H9 (cell line): ENCODE measurements at places on chromosomes 7 and 10. TPM values are rescaled to one million over a fixed set of nuclear protein-coding genes. Genes with fewer than 3 reads are reported as not detected.
A peak's percentile ranks its signal among the peaks of the same experiment; 100 is the strongest.

GRCh38 chr7:7795630-7796121 is 77.3 kb upstream of the RPA3 start:
- peaks cover 14% of the 10 kb centered on the region for H3K36me3 ChIP-seq
- H3K27me3 ChIP-seq, result no peaks in the 10 kb centered on the region
- DNase-seq, result no peak
- peak overlapping the region; percentile 45 for H3K27ac ChIP-seq
- H3K4me1 ChIP-seq, result peaks cover 6% of the 10 kb centered on the region; the same call in 1 of the 2 replicates
- no peak overlapping the region for H3K4me3 ChIP-seq

DNA sequence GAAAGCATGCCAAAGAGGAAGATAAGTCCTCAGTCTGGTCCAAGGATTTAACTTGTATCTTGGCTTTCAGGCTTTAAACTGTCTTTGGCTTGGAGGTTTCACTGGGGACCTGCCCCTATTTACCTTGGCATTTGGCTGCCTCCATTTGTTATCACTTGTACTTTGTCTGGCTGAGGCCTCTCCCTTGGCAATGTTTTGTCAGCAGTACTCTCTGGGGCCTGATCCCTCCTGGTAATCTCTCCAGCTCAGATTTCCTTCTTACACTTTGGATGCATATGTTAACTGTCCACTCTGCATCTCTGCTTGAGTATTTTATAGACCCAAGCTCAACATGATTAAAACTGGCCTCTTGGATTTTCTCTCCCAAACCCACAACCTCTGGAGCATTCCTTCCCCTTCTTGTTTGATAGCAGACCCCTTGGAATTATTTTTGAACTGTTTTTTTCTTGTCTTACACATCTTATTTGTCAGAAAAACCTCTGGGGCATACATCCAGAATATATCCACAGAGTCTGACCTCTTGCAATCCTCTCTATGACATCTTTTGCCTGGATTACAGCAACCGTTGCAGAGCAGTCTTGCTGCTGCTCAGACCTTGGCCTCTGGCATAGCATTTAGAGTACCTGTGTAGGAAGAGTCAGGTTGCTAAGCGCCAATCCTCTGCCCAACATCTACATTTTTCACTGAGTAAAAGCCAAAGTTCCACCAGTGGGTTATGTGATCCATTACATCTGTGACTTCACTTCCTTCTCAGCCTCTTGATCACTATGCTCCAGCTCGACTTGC is 35.2 kb downstream of the ZNF487 start:
- no peak for DNase-seq
- no peaks in the 10 kb centered on the region for H3K4me1 ChIP-seq
- no peak overlapping the region for H3K4me3 ChIP-seq
- no peaks in the 10 kb centered on the region for H3K36me3 ChIP-seq
- no peaks in the 10 kb centered on the region; the same call in 1 of the 2 replicates for H3K27me3 ChIP-seq
- H3K27ac ChIP-seq, result no peak overlapping the region

DNA sequence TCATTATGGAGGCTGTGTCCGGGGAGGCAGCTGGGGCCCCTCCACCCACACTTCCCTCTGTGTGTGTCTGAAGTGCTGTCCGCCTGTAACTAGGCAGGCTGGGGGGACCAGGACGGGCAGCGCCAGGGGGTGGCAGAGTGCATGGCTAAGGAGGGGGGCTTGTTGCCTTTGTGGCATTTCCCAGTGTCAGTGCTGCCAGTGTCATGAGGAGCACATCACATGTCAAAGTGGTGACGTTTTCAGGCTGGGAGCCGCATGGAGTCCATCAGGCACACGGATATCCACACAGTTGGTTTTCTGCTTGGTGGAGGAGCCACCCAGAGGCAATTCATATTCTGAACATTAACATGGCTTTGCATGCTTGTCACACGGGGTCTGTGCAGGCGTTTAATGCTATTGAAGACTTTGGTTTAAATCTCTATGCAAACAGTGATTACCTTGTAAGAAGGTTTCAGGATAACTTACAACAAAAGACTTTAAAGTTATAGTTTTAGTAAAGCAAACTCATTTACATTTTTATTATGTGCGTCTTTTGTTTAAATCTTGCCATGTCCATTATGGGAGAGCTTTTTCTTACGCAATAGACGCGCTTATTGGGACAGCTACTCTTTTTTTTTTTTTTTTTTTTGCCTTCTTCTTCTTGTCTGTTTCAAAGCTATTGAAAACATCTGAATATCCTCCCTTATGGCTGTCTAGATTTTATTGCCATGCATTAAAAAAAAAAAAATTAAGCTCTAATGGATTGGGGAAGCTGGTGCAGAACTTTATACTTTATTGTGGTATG is 52.9 kb downstream of the C10orf67 start:
- no peak overlapping the region for H3K27ac ChIP-seq
- no peaks in the 10 kb centered on the region; the same call in 1 of the 2 replicates for H3K4me1 ChIP-seq
- H3K27me3 ChIP-seq, result no peaks in the 10 kb centered on the region
- H3K36me3 ChIP-seq, result peaks cover 3% of the 10 kb centered on the region; the same call in 1 of the 3 replicates

- H3K27ac ChIP-seq, result no peak overlapping the region
- H3K36me3 ChIP-seq, result peaks cover 29% of the 10 kb centered on the region
- no peaks in the 10 kb centered on the region for H3K4me1 ChIP-seq
- H3K4me3 ChIP-seq, result no peak overlapping the region
These were observed 369.6 kb downstream of the ZNF716 start for GRCh38 chr7:57819491-57819981.

- no peak overlapping the region for H3K4me3 ChIP-seq
- H3K27me3 ChIP-seq, result no peaks in the 10 kb centered on the region
- H3K4me1 ChIP-seq, result no peaks in the 10 kb centered on the region
- no peak overlapping the region for H3K27ac ChIP-seq
These were observed 256.2 kb upstream of the SEMA3A start for GRCh38 chr7:84450772-84451171.

- H3K4me3 ChIP-seq, result no peak overlapping the region
- H3K27me3 ChIP-seq, result no peaks in the 10 kb centered on the region
- H3K27ac ChIP-seq, result no peak overlapping the region
- H3K36me3 ChIP-seq, result no peaks in the 10 kb centered on the region
These were observed 51.2 kb downstream of the TEX36 start for GRCh38 chr10:125631806-125632205.

- no peaks in the 10 kb centered on the region for H3K4me1 ChIP-seq
- no peaks in the 10 kb centered on the region for H3K36me3 ChIP-seq
- H3K27me3 ChIP-seq, result no peaks in the 10 kb centered on the region
- H3K4me3 ChIP-seq, result no peak overlapping the region
- no peak for DNase-seq
These were observed 21.9 kb upstream of the CDCA7L start for GRCh38 chr7:21967598-21968003.

Gene VWA2
- 1.4 and 1.6 TPM in 2 replicates for total RNA-seq

Gene HDAC9
- 6.9 and 7.7 TPM in 2 replicates for total RNA-seq

Gene NYAP1
- total RNA-seq, result 3.2 and 4.0 TPM in 2 replicates
